NCI-H1105 treated with DMSO at 0.1 percent for 48 hours (cell line): ENCODE measurements at places on chromosomes 16 and 17.

GRCh38 chr17:18857864-18858566, at the start of gene PRPSAP2:
TSS of gene PRPSAP2 (plus strand) at chr17:18858131. CDS start at chr17:18865834, 7,703 bp downstream.
- DNase-seq, result peak; percentile 95

GRCh38 chr16:23564575-23565363, 7.2 kb downstream of the UBFD1 start:
- no peak for DNase-seq

DNA sequence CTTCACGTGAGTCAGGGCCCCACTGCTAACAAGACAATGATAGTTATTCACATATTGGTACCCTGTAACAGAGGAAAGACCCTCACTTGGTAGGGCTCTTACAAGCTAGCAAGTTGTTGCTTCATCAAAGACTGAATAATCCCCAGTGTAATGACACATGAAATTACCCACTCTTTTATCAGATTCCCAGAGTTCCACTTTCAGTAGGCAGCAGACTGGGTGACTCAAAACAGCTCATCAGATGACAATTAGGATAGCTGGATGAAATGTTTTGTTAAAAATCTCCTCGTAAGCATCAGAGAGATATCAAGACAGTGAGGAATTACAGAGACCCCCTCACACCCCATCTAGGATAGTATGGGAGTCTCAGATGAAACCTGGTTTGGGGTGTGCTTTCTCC, 6.8 kb upstream of the OR1E2 start:
- no peak for DNase-seq

- no peak for DNase-seq
Observed at GRCh38 chr17:18167421-18167820, 16.2 kb upstream of the ALKBH5 start.
